Eye (tissue), 1 donor: ENCODE measurements at places on chromosomes 5 and 9.
A peak's percentile ranks its signal among the peaks of the same experiment; 100 is the strongest.

DNA sequence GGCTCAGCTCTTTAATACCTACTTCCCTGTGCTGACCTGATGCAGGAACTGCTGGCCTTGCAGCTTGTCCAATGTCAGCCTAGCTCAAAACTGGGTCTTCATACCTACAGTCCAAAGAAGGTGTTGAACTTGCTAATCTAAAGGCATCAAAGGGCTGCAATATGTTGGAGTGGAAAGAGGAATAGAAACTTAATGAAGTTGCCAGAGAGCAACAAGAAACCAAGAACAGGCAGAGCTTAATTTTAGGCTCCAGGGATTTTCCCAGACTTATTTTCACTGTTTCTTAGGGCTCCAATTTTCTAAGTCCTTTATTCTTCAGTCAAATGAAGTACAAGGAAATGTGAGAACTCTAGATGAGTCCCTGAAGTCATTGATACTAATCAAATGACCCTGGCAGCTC, 17.6 kb upstream of the ERCC6L2 start:
- DNase-seq, result no peak

- DNase-seq, result no peak
Measured at GRCh38 chr5:107812570-107813141, 141.9 kb upstream of the EFNA5 start.

- DNase-seq, result no peak
Measured at GRCh38 chr5:73630765-73631164, 4.8 kb downstream of the ARHGEF28 start.

DNA sequence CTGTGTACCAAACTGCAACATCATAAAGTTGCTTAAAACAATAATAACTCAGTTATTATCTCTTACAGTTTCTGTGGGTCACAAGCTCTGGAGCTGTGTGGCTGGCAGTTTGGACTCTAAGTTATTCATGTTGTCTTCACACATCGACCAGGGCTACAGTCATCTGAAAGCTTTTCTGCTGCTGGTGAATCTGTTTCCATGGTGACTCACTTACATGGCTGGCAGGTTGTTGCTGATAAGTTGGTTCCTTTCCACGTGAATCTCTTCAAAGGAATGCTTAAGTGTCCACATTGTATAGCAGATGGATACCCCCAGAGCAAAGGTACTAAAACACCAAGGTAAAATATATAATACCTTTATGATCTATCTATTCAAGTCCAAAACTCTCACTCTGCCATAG, 44.8 kb upstream of the CYLC2 start:
- DNase-seq, result no peak

DNA sequence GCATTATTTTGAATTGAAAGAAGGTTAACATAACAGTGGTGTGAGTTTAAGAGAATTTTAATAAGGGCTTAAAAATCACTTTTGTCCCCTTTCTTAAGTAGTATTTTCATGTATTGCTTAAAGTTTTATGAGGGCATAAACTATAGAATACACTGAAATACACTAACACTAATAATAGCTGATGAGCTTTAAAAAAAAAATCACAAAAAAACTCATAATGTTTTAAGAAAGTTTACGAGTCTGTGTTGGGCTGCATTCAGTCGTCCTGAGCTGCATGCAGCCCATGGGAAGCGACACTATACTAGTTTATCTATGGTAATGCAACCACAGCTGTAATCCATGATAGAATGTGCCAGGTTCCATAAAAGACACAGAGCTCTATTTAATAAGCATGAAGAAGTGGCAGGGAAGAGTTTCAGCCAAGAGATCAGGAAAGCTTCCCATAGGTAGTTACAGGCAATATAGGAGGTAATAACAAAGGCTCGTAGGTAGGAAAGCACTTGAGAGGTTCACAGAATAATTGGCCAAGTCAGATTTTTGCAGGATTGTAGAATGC, 4.5 kb downstream of the SREK1IP1 start:
- no peak for DNase-seq

DNA sequence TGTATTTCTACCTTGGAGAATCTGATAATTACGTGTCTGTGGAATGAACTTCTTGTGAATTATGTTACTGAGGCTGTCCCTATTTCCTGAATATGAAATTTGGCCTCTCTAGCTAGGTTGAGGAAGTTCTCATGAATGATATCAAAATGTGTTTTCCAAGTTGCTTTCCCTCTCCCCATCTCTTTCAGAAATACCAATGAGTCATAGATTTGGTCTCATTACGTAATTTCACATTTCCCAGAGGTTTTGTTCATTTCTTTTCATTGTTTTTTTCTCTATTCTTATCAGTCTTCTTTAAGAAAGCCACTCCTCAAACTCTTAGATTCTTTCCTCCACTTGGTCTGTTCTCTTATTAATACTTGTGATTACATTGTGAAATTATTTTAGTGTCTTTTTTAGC, 923.8 kb upstream of the CDH9 start:
- no peak for DNase-seq

GRCh38 chr5:106331415-106331814, 1339.3 kb downstream of the EFNA5 start:
- DNase-seq, result no peak

DNA sequence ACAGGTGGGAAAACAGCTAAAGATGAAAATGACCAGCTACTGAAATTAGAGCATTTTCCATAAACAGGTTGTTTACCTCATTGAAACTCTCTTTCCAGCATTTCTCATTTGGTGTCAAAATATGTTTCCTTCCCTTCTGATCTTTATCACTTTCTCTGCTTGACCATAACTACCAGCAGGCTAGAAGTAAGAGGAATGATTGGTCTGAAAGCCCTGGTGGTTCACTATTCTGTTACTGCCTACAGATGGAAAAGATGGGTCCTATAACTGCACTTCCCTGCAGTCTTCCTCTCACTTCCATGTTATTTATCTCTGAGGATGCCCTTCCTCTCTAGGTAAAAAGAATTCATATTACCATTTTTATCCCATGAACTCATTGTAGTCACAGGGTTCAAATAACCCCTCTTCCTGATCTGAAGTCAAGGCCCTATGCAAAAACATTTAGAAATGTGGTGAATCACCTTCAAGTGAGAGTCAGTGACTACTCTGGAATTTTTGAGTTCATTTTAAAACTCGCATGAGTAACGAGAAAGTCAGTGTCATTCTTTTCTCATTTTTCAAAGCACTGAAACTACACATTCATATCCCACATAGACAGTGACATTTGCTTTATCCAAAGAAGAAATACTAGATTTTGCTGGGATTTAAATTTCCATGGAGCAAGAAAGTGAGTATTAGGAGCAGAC, 51.7 kb downstream of the ZNF474 start:
- DNase-seq, result no peak

DNA sequence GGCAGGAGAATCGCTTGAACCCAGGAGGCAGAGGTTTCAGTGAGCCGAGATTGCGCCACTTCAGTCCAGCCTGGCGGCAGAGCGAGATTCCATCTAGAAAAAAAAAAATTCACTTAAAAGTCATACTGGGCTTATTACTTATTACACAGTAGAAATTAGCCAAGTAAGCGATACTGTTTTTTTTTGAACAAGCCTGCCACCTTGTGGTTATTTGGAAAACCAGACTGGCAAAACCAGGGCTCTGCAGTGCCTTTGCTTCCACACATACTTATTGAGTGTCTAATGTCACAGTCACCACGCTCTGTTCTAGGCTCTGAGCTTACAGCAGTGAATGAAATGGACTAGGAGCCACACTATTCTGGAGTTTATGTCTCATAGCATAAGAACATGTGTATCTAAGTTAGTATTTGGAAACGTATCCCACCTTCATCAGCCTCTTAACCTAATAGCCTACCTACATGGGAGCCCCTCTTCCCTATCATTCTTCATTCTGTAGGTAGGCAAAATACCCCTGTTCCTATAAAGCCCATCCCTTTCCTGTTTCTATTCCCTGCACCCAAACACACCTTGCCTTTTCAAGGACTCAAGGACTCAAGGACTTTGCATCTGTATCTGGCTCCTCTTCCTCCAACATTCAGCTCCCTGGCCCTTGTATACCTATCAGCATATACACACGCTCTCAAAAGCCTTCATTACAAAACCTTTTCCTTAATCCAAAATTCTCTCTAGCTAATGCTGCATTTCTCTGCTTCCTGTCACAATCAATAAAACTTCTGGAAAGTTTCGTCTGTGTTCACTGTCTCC, 13.9 kb upstream of the BASP1 start:
- DNase-seq, result peak; percentile 87

- no peak for DNase-seq
Measured at GRCh38 chr5:65020492-65020891, 251.8 kb downstream of the CWC27 start.

GRCh38 chr9:132791699-132792240, 86.3 kb downstream of the AK8 start:
- no peak for DNase-seq

GRCh38 chr9:116027951-116028350, 125.6 kb upstream of the PAPPA start:
- no peak for DNase-seq

DNA sequence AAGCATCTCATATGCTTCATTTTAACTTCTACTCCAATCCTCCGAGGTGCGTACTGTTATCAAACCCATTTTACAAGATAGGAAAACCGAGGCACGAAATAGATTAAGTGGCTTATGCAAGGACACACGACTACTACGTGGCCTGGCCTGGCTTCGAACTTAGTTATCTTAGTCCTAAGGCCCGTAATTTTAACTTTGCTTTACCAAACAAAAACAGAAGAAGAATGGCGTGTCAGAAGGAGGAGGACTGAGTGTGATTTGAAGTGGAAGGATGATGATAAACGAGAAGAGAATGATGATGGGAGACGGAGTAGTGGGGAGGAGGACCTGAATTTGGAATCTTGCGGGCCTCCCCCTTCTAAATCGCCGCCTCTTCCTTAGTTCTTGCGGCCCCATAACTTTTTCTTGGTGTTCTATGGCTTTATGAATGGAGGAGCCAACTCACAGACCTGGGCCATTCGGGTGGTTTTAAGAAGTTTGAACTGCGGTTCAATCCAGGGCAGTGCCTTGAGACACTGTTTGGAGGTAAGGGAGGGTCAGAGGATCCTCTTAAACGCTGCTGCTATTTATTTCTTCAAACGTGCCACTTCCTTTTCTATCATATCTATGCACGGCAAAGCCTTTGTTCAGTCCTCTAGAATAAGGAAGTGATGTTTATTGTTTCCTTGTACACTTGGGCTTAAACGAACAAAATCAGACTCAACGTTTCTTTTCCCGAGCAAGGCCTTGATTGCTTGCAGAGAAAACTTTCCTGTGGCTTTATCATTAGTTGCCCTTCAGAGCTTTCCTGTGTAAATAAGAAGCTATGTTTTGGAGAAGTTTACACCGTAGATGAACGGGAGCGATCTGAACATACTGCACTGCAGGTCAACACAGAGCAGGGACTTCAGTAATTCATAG, 795 bp downstream of the CNOT8 start:
- peak; percentile 31 for DNase-seq

GRCh38 chr9:81053298-81054025, 635.9 kb downstream of the TLE1 start:
- DNase-seq, result no peak

- no peak for DNase-seq
Measured at GRCh38 chr5:132206782-132207181, 20.9 kb downstream of the P4HA2 start.
